ENCODE measurements at places on chromosomes 16 and 17.

DNA sequence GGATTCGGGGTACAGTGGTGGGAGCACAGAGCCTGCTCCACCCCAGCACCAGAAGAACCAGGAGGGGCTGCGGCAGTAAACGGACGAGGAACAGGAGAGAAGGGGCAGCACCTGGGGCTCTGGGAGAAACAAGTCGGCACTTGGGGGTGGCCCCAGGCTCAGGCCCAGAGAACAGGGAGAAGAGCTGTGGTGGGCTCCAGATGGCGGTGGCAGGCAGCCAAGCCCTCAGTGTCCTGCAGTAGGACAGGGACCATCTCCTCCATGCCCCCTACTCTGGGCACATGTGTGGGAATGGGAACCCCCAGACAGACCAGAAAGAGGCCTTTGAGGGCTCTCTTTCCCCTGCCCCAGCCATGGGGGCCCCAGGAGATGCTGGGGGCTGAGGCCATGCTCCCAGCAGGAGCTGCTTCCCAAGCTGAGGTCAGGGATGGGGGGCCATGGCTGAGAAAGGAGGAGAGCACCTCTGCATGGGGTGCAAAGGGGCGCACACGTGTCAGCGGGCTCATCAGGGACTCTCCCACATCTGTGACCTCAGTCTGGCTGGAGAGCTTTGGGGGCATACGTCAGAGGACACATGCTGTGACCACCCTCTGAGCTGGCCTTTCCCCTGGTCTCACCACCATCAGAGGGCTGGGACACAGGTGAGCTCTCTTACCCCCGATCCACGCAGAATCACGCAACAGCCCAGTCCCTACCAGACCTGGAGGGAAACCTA lies 6.8 kb downstream of the USH1G start:
- DNase-seq = no peak

DNA sequence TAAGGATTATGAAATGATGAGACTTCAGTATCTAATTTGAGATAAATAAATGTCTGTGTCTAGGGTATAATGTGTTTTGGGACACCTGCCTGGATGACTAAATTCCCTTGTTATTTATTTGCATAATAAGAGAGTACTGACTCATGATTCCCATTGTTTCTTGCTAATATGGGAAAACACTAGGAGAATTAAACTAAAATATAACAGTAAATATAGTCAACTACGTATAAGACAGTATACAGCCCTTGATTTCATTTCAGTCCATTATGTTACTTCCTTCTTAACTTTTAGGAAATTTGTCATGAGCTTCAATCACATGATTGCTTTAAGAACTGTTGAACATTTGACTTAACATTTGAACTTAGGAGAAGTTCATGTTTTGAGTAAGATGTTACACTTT lies 62.4 kb downstream of the VMP1 start:
- DNase-seq = no peak

DNA sequence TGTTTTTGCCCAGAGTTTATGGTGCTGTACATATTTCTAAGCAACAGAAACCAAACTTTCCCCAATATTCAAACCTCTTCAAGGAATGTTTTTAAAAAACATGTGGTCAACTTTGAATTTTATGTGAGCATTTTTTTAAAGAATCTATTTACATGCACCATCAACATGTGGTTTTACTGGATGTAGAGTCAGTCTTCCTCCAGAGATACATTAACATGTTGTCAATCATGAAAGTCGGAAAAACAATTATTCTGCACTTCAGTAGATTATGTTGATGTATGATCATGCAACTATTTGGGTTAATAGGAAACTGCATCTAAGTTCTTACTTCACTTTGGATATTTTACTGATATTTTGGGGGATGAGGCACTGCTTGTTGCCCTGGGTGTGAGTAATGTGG lies 208.6 kb downstream of the FOXL1 start:
- no peak for DNase-seq

DNA sequence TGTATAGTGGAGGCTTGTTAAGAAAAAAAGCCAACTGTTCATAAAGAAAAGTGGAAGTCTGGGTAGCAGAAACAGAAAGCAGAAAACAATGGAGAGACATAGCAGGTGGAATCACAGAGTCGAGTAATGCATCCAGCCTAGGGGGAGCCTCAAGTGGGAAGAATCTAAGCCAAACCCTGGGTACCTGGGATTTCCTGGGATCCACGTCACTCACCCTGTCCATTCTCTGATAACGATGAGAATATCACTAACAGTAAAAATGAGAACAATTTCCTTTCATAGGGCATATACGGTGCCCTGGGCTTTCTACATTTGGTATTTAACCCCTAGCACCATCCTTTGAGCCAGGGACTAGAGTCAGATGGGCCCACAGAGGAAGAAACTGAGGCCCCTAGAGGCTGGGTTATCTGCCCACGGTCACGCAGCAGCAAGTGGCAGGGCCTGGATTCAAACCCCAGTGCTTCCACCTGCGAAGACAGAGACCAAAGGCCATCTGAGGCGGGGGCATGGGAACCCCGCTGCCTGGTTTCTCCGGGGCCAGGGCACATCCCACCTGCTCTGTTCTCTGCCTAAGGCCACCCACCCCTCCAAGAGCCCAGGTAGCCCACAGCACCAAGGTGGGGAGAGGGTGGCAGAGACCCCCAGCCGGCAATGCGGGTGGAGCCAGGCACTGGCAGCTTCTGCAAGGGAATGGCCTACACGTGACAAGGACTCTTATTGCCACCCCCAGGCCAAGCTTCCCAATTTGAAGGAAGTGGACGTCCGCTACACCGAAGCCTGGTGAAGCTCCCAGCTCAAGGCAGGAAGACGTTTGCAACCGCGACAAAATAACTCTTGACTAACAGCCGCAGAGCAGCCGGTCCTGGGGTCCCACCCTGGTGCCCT lies 69.8 kb upstream of the PLCG2 start:
- DNase-seq = no peak
